NCI-H1092 treated with DMSO at 0.1 percent for 48 hours (cell line): ENCODE measurements at places on chromosomes 12 and 14.

GRCh38 chr12:117830471-117830870 lies 138.3 kb downstream of the KSR2 start:
- no peak for DNase-seq

DNA sequence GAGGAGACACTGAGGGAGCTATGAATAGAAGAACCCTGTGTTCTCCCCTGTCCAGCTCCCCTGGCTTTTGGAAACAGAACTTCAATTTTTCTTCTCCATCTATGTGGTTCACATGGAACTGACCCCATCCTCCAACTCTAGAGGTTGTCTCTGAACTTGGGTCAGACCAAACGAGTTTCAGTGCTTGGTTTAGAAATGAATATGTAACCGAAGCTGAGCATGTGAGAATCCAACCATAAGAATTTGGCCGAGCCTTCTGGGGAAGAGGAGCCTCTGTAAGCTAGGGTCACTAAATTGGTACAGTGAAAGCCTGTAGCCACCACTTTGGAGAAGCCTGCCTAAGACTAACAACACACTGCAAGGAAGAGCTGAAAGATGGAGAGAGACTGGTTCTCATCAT lies 464.4 kb downstream of the ZFP36L1 start:
- DNase-seq: no peak

- DNase-seq: no peak
Observed at GRCh38 chr12:1993341-1993740, 10.9 kb downstream of the DCP1B start.

- no peak for DNase-seq
Observed at GRCh38 chr14:77508876-77509275, 10.3 kb upstream of the ISM2 start.

GRCh38 chr12:1607940-1608712 lies 13.7 kb upstream of the FBXL14 start:
- no peak for DNase-seq

GRCh38 chr14:65387628-65388027 lies 24.9 kb upstream of the FUT8 start:
- DNase-seq: no peak

DNA sequence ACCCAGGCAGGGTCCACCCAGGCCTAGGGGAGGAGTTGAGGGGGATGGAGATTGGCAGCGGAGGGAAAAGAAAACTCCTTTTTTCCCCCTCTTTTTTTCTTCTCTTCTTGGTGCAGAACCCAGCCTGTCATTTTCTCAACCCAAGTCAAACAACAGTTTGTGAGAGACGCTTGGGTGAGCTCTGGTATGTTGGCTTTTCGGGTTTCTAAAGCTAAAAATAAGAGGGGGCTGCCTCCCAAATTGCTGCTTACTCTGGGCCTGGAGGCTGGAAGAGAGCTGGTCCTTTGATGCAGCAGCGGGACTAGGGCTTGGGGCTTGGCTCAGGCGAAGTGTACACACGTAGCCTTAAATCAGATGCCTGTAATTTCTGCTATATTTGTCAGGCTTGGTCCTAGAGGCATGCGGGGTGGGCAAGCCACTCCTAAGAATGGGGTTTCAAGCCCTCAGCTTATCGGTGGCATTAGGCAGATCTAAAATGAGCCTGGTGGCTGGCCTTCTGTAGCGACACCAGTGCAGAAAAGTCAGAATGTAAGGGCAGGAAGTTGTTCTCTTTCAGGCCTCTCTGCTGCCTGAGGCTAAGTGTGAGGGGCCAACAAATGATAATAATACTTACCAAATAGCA lies 816 bp upstream of the SLC8A3 start:
- no peak for DNase-seq

DNA sequence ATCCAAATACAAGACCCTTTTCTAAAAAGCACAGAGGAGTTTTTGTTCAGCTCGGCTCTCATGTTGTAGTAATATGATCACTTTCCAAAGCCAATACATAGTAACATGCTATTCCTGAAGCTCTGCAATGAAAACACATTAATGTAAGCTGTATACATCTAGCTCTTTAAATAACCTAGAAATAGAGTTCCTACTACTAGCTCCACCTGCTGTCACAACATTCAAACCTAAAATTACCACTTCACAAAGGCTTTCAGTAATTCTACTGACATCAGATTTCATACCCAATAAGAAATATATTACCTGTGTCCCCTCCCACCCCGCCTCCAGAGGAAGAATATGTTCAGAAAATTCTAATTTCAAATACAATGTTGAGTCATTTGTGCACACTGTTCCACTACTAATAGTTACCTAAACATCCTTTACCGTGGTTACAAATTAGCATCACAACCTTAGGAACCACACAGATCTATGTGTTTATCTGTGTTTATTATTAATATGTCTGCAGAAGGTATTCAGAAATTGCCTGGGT lies 17.8 kb downstream of the EFCAB11 start:
- DNase-seq: no peak

- DNase-seq: no peak
Observed at GRCh38 chr12:45121224-45121623, 70.3 kb upstream of the DBX2 start.

DNA sequence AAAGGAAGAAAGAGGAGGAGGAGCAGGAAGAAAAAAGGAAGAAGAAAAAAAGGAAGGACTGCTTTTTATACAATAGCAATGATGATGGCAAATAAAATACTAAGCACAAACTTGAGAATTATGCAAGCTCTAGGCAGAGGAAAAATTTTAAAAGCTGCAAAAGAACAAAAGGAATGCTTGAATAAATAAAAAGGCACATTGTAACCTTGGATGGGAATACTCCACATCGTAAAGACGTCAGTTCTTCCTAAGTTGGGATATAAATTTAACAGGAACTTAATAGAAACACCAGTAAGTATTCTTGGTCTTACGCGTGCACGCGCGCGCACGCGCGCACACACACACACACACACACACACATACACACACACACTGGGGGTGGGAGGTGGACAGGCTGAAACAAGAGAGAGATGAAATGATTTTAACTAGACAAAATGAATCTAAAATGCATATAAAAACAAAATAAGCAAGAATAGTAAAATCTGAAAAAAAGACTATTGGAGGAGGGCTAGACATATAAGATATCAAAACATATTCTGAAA lies 43.0 kb downstream of the SERPINA3 start:
- DNase-seq: no peak

DNA sequence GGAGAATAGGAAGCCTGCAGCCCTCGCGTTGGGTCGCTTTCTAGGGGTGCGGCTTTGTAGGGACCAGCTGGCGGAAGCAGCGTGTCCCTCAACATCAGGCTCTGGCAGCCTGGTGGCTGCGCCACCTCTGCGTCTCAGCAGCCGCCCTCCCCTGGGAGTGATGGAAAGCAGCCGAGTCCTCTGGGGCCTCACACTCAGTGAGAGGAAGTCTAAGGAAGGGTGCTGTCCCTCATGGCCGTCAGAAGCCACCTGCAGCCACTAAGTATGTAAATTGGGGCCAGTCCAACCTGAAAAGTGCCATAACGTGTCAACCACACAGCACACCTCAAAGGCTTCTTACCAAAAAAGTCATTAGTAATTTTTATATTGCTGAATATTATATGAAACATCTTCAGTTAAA lies 80.3 kb downstream of the WDR20 start:
- DNase-seq: no peak

DNA sequence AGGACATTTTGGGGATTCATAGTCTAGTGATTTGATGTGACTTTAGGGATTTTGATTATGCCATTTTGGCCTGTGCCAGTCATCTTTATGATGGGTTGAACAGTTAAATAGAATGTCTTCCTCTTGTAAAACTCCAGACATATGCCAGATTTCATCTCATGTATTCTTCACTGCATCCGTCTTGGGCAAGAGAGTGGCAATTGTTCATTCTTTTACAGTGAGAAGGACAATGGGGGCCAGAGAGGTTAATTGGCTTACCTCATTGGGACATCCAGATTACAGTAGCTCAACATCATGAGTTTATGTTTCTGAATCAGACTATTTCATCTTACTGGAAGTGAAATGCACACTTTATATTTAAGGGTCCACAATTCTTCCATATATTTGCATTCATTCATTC lies 108.2 kb upstream of the SLC38A2 start:
- no peak for DNase-seq

- DNase-seq: no peak
Observed at GRCh38 chr14:76595266-76595665, 166.0 kb upstream of the VASH1 start.

DNA sequence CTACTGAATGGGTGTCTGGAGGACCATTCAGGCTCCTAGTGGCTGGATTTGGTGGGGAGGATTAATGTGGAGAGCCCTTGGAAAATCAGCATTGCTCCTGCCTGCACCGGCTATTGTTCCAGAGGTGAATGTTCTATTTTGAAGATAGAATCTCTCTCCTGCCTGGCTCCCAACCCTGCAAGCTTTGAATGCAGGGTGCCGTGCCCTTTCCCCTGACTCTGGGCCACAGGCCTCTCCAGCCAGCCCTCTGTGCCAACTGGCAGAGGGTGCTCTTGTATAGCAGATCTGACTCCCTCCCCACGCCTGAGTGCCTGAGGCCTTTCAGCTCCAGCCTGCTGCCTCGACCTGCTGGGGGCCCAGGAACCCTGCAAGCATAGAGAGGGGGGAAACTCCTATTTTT lies 106.8 kb downstream of the TMEM260 start:
- peak; percentile 58 for DNase-seq

GRCh38 chr12:5969156-5969973 lies 24.3 kb upstream of the ANO2 start:
- no peak for DNase-seq
